D341Med (cell line): ENCODE measurements at places on chromosomes 3 and 15.

- no peak for DNase-seq
Observed at GRCh38 chr3:123791898-123792297, 92.2 kb downstream of the MYLK start.

DNA sequence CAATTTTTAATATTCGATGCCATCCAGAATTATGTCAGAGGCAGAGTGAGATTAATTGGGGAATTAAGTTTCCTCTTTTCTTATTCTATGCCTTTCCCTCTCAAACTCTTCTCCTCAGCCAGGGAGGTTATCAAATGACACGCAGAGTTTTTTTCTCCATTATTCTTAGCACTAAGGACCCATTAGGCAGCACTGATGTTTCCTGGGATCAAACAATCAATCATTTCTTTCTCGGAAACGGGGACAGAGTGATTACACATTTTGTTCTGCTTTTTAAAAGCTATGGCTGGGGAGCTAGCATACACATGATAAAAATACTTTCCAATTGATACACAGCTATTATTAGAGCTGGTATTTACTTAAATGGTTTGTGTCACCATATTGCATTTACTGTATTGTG lies 35.3 kb upstream of the PSMD6 start:
- DNase-seq = no peak

- no peak for DNase-seq
Observed at GRCh38 chr3:134704556-134704955, 53.7 kb upstream of the KY start.

GRCh38 chr3:57968501-57968900 lies 39.7 kb upstream of the FLNB start:
- no peak for DNase-seq

DNA sequence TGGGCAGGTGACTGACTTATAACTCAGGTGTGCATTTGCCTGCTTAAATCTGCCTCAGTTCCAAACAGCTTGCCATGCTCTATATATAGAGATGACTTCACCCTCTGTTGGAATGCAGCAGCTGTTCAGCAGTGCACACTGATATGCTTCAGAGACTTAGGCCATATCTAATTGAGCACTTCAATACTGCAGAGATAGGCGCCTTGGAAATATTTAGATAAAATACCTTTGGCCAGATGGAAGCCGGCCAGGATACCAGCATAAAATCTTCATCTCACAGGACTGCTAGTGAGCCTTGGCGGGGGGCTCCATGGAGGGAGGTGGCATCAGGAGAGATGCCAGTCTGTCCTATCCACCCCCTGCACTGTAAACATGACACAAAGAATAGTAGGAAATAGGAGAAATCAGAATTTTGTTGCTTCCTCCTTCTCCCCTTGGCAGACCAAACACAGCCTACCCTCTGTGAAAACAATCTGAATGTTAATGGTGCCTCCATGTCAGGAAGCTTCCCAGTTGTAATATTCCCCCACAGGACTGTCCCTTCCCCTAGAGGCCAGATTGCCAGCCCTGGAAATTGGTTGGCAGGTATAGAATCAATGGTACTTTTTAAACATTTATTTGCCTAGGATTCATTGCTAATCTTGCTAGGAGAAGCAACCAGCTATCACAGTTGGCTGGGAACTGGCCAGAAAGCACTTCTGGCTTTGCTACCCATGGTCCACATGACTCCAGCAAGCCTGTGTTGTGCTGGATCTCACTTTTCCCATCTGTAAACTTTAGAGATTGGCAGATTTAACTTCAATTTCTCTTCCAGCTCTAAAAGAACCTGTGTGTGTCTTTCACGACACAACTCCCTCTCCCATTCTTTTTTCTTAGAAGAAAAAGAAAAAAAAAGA lies 215.5 kb upstream of the KCNMB2 start:
- DNase-seq = peak; percentile 19

GRCh38 chr3:102004561-102004960 lies 155.2 kb downstream of the NFKBIZ start:
- DNase-seq = no peak

GRCh38 chr15:38461066-38461833 lies 7.3 kb downstream of the FAM98B start:
- DNase-seq = no peak
